AG04450 (cell line): ENCODE measurements at places on chromosomes 12 and 14. TPM values are rescaled to one million over a fixed set of nuclear protein-coding genes. Genes with fewer than 3 reads are reported as not detected.

The MYH7 gene
- polyA plus RNA-seq, result not detected in 2 replicates

The LRP1-AS gene
- polyA plus RNA-seq, result not detected in 2 replicates

The ACOT6 gene
- polyA plus RNA-seq, result not detected in 2 replicates

The NPFF gene
- polyA plus RNA-seq, result not detected in 2 replicates

The LIN7A gene
- polyA plus RNA-seq, result 8.1 and 10.4 TPM in 2 replicates

The LRRK2 gene
- 1.4 and 2.6 TPM in 2 replicates for polyA plus RNA-seq

The RD3L gene
- not detected in 2 replicates for polyA plus RNA-seq

DNA sequence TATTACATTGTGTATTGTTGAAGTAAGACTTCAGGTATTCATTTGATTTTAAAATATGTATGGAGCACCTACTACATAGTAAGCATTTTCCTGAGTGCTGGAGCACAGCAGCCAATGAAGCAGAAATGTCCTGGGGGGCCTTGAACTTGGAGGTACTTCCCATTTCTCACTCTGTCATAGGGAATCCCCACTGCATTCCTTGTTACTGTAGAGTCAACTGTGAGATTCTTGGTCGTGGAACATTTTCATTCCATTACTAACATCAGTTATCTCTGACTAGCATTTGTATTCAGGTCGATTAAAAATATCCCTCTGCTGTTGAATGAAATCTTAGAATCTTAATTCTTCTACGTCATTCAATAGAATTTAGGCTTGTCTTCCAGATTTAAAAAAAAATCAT, 66.7 kb downstream of the PDE3A start:
- DNase-seq, result no peak

DNA sequence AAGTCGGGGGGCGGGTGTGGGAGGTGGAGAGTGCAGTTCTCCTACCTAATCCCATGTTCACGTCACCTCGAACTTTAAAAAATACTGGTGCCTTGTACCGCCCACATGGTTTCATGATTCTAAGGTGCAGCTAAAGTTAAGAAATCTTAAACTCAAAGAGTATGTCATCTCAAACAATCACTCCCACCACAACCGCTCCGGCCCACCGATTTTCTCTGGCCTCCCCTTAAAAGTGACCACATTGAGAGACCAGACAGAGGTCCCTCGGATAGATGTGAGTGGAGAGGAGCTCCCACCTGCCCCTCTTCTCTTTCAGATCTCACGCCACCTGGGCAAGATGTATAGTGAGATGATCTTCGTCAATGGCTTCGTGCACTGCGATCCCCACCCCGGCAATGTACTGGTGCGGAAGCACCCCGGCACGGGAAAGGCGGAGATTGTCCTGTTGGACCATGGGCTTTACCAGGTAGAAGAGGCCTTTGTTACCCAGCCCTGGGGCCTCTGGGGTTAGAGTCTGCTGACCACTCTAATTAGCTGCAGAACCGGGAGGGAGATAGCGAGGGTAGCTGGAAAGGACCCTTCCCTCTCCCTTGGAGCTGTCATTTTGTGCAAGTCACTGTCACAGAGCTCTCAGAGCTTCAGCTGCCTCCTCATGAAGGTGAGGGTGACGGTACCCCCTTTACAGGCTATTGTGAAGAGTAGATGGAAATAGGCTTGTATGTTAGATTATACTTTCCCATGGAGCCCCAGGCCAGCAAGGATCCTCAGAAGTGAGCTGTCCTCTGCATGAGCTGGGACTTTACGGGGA, 124.4 kb downstream of the ADCK1 start:
- no peak for DNase-seq

- no peak for DNase-seq
Measured at GRCh38 chr12:119369907-119370546, 35.5 kb downstream of the CCDC60 start.

GRCh38 chr12:18946106-18946505, 183.4 kb upstream of the PLEKHA5 start:
- no peak for DNase-seq

GRCh38 chr14:104765517-104765916, 12.6 kb downstream of the SIVA1 start:
- no peak for DNase-seq

DNA sequence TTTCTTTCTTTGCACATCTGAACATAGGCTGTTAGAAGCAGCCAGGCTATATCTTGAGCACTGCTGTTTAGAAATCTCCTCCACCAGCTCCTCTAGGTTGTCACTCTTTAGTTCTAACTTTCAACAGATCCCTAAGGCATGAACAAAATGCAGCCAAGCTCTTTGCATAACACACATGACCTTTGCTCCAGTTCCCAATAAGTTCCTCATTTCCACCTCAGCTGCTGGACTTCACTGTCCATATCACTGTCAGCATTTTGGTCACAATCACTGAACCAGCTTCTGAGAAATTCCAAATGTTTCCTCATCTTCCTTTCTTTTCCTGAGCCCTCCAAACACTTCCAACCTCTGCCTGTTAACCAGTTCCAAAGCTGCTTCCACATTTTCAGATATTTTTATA, 27.6 kb upstream of the C14orf132 start:
- no peak for DNase-seq

- no peak for DNase-seq
Measured at GRCh38 chr14:93089521-93090269, 26.0 kb downstream of the ITPK1 start.

GRCh38 chr14:32414808-32415255, 85.7 kb downstream of the AKAP6 start:
- DNase-seq, result no peak

- no peak for DNase-seq
Measured at GRCh38 chr14:94679937-94680861, 68.0 kb downstream of the SERPINA3 start.

- DNase-seq, result no peak
Measured at GRCh38 chr12:121087467-121088194, 45.0 kb upstream of the P2RX7 start.

- DNase-seq, result no peak
Measured at GRCh38 chr12:124033859-124034258, 60.8 kb downstream of the ZNF664 start.

- DNase-seq, result no peak
Measured at GRCh38 chr14:75220156-75220555, 43.7 kb upstream of the TMED10 start.

DNA sequence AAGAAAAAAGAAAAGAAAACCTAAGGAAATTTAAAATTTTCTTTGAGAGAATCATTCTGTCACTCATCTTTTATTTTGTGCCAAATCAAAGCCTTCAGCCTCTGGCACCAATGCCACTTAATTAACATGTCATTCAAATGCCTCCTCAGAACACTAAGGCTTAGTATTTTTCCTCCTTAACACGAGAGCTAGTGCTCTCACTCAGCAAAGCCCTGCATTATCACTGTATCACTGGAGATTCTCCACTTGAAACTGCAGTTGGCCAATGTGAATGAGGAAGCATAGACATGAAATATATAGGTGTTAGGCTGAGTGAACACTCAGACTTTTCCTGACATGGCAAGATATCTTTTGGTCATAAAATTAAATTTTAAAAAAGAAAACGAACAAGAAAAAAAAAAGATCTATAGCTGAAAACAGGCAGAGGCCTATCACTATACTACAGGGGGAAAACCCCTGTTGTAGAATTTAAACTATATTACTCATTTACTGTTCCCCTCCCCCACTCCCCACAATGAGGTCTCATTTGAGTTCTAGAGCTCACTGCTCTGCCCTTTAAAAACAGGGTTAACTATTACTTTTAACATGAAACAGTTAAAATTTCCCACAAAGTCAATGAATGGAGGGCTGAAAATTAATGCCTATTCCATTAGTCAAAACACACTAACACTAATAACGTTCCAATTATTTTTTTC, 5.1 kb downstream of the MBIP start:
- DNase-seq, result no peak

DNA sequence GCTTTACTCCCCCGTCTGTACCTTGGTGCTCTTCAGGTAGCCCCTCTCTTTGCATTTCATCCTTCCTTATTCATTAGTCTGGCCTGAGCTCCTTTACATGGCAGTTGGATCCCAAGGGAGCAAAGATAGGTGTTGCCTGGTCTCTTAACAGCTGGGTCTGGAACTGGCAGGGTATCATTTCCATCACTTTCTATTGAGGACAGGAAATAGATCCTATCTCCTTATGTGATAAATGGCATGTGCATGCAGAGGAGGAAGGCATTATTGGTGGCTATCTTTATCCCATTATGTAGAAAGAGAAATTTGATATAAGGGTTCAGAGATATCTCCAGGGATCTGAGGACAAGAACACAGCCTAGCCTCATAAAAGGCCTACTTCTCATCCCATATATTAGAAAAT, 54.6 kb upstream of the OAS1 start:
- no peak for DNase-seq

GRCh38 chr12:96670334-96670899, 181.0 kb downstream of the CFAP54 start:
- DNase-seq, result no peak

DNA sequence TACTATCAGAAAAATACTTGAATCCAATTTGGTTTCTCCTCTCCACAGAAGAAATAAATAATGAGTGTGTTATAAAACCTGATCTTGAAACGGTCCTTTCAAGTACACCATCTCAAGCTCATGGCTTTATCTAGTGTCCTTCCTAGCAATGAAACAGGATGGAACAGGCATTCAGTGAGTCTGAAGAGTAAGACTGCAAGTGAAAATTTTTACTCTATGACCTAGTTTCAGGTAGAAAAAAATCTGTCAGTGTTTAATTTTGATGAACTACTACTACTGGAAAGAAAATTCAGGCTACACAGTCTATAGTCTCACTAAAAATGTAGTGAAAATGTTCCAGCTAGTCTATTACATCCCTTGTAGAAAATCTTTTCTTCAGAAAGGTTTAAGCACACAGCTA, 7.7 kb downstream of the CBX5 start:
- no peak for DNase-seq

DNA sequence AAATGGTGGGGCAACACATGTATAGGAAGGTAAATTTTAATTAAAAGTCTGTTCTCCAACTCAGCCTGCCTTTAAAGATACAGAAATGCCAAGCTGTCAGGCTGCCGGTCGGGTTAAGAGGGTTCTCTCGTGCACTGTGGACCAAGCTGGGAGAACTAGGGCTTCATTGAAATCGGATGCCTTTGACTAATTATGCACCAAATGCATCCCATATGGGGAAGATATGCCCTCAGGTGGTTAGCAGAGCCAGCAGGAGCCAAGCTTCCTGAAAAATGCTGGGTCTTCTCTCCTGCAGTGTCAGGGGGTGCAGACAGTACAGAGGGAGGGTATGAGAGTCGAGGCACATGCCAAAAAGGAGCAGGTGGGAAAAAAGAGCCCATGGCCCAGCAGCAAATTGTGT, 236.1 kb downstream of the CACNA1C start:
- DNase-seq, result no peak

GRCh38 chr12:105659355-105660075, 329.0 kb downstream of the C12orf75 start:
- no peak for DNase-seq

GRCh38 chr14:54715239-54715638, 148.3 kb downstream of the SAMD4A start:
- no peak for DNase-seq

GRCh38 chr14:76697246-76697905, 63.9 kb upstream of the VASH1 start:
- DNase-seq, result no peak

DNA sequence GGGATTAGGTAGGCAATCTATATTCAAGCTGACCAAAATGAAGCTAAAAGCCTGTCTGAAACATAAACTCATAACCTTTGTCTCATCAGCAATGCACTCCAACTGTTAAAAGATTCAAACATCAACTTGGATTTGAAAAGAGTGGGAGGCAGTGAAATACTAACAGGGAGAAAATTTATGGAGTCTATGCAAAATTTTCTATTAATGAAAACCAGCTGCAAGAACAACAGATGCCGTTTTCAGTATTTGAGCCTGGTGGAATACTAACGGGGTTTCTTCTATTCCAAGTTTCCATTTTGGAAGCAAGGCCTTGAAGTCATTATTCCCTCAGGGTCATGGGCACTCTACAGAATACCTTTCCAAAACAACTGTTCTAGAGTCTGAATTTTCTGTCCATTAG, 88.3 kb downstream of the LRP6 start:
- no peak for DNase-seq

GRCh38 chr14:69376439-69376838, 21.7 kb downstream of the ERH start:
- DNase-seq, result no peak

DNA sequence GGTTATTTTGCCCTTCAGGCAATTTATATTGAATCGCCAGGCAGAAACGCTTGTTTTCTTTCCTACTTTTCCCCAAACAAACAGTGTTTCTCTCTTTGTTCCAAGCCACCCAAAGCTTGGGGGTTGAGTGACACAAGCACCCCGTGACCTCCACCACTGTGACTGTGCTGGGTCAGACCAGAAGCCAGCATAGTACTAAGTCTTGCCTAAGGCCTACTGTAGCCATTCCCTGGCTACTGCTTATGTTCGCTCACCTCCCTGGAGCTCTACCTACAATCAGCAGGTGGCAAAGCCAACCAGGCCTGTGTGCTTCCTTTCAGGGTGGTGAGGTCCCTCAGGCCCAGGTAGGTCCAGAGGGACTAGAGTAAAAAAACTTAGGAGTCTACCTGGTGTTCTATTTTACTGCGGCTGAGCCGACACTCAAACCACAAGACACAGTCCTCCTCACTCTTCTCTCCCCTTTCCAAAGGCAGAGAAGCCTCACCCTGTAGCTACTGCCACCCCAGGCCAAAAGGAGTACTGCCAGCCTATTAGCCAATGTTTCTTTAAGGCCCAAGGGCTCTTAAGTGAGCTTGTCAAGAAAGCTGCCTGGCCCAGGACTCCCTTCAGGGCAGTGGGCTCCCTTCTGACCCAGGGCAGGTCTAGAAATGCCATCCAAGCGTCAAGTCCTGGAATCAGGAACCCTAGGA, 411.8 kb upstream of the MIS18BP1 start:
- no peak for DNase-seq

GRCh38 chr12:129428240-129428936, 475.4 kb downstream of the TMEM132D start:
- DNase-seq, result no peak

DNA sequence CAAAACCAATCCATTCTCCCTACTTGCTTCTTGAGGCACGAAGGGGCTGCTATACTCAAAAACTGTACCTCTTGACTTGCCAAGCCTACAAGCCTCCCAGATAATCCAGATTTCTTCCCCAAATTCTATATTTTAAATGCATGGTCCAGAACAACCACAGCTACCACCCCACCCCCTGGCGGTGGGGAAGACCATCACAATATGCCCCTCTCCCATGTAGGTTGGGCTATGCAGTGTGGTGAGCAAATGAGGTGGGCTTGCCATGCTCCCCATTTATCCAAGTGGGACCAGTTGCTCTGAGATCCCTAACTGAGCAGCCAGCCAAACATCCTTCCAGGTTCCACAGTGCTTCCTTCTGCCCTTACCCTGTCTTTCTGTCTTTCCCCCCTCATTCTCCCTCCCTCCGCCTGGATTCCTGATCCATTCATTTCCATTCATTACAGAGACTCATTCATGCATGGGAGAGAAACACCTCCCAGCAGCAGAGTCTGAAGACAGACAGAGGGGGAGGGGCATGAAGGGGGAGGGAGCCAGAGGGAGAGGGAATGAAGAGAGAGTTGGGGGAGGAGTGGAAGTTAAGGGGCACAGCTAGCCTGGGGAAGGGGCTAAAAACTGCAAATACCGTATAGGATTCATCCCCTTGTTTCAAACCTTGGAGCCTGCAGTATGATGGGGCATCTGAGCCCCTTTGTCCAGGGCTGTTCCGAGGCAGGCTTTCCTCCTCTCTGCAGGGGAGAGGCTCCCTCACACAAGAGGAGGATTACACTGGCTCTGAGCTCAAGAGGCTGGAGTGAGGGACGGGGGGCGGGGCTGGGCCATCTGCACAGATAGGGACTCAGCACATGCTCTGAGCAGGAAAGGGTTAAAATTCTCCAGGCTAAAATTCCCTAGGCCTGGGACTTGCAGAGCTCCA, 4.4 kb downstream of the ZNF219 start:
- DNase-seq, result no peak
